Astrocyte (in vitro differentiated cells and primary cell): ENCODE measurements at places on chromosomes 5 and 9. TPM values are rescaled to one million over a fixed set of nuclear protein-coding genes. Genes with fewer than 3 reads are reported as not detected.
A peak's percentile ranks its signal among the peaks of the same experiment; 100 is the strongest.

OR1J2 gene
- not detected in 2 replicates for total RNA-seq

ZDHHC11B gene
- total RNA-seq, result 0.23 and 0.29 TPM in 2 replicates

- no peak overlapping the region for H3K4me3 ChIP-seq
- H3K36me3 ChIP-seq, result no peaks in the 10 kb centered on the region
- H3K27me3 ChIP-seq, result no peaks in the 10 kb centered on the region
- no peak for DNase-seq
- H3K4me1 ChIP-seq, result no peaks in the 10 kb centered on the region
These were observed 547.3 kb upstream of the C9orf72 start for GRCh38 chr9:28120626-28121025.

DNA sequence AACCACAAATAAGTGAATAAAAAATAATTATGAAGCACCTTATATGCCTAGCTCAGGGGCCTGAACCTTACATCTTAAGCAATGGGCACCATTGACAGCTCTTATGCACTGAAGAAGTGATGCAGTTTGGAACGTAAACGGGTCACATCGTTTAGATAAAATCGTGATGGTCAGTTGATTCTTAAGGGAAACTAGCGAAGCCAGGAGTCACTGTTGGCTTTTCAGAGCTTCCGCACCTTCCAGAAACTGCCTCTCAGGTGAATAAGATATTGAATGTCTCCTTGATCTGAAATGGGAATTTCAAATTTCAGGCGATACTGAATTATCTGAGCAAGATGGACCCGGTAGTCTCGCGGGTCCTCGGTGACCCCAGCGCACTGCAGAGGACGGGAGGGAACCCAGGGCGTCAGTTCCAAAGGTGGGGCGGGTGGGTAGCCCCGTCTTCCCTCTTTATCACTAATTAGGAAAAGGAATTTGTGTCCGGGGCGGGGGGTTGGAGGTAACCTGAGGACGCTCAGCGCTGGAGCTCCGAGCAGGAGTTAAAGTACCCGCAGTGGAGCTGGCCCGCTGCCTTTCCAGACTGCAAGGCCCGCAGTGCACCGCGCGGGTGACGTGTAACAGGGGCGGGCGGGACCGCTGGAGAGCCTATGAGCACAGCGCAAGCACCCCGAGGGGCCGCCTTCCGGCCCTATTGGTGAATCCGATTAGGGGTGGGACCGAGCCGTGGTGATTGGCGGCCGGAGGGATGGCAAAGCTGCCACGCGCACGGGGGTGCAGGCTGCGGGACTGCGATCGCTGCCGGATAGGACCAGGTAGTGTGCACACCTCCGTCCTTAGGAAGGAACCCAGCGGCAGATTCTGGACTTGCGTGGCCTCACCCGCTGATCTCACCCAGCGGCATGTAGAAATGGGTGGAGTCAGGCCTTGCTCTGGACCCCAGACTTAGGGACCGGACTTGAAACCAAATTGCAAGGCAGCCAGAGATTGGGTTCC lies 19.7 kb upstream of the GARNL3 start:
- no peaks in the 10 kb centered on the region for H3K36me3 ChIP-seq
- H3K4me3 ChIP-seq, result peak overlapping the region; percentile 72
- DNase-seq, result peak; percentile 89
- no peaks in the 10 kb centered on the region for H3K4me1 ChIP-seq
- H3K27me3 ChIP-seq, result no peaks in the 10 kb centered on the region
- H3K27ac ChIP-seq, result no peak overlapping the region

DNA sequence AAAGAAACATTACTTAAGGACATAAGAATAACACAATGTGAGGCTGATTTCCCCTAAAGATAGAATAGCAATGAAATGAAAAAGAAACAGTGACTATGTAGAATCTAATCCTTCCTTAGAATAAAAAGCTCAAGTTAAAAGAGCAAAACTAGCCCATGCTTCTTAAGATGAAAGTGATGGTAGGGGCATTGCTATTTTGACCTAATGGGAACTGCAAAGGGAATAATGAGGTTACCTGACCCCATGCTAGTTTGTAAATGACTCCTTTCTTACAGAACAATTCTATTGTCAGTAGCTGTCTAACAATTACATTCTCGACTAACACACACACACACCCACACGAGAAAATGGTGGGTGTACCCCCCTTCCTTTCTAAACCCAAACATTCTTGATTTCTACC lies 575.8 kb downstream of the CSNK1G3 start:
- H3K27me3 ChIP-seq, result no peaks in the 10 kb centered on the region
- no peak overlapping the region for H3K27ac ChIP-seq
- H3K4me1 ChIP-seq, result no peaks in the 10 kb centered on the region
- H3K4me3 ChIP-seq, result no peak overlapping the region

DNA sequence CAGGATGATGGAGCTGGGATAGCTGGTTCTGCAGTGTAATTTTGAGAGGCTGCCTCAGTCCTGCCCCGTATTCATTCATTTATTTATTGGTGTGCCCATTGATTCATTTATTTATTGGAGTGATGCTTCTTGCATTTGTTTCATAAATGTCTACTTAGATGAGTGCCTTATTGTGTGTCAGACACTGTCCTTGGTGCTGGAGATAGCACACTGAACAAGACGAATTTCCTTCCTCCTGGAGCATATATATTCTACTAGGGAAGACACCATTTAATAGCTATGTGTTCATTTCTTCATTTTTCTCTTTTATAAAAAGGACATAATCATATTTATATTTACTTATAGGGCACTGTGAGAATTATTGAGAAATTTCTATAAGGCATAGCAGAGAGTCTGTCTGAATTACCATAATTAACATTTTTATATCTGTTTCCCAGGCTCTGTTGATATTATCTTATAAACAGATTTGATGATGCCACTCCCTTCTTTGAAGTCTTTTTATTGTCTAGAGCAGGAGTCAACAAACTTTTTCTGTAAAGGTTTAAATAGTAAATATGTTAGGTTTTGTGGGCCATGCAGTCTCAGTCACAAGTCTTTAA lies 433.9 kb upstream of the ZNF608 start:
- no peaks in the 10 kb centered on the region for H3K36me3 ChIP-seq
- no peak overlapping the region for H3K4me3 ChIP-seq
- H3K27ac ChIP-seq, result no peak overlapping the region
- no peak for DNase-seq
- no peaks in the 10 kb centered on the region for H3K27me3 ChIP-seq
- no peaks in the 10 kb centered on the region for H3K4me1 ChIP-seq

PCDHA4 gene
- 9.5 and 9.6 TPM in 2 replicates for total RNA-seq

DNA sequence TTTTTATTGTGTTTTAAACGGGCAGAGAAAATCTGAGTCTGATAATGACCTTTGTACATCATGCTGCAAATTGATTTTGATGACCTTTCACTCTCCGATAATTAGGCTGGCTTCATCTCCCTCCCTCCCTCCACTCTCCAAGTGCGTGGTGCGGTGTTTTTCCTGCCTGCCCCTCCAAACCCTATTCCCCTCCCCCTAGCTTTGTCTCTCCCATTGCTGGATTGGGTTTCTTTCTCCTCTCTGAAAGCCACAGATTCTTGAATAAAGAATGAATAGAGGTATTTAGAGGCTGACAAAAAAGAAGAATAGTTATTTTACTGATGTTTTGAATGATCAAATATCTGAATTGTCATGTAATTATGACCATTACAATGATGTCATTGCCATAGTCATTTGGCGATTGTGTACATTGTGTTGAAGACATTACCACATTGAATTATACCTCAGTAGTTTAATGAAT lies 571.1 kb upstream of the ZNF608 start:
- H3K4me3 ChIP-seq, result no peak overlapping the region
- DNase-seq, result peak; percentile 10
- no peaks in the 10 kb centered on the region for H3K36me3 ChIP-seq
- no peaks in the 10 kb centered on the region for H3K27me3 ChIP-seq
